A549 (cell line): ENCODE measurements at places on chromosomes 12 and 14.

DNA sequence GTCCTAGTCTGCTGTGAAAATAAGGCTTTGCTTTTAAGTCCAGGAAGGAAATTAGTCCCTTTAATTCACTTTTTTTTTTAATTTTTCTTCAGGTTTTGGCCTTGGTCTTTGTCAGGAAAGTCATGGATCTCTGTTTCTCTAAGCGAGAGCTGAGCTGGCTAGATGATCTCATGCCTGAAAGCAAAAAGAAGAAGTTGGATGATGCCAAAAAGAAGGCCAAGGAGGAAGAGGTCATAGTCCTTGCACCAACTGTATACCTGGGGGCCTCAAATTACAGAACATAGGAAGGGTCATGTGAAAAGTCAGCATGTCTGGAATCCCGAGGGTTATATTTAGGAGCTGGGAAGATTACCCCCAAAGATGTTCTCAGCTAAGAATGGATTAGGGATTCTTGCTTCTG is 72.3 kb downstream of the SLC4A8 start:
- DNase-seq = no peak

DNA sequence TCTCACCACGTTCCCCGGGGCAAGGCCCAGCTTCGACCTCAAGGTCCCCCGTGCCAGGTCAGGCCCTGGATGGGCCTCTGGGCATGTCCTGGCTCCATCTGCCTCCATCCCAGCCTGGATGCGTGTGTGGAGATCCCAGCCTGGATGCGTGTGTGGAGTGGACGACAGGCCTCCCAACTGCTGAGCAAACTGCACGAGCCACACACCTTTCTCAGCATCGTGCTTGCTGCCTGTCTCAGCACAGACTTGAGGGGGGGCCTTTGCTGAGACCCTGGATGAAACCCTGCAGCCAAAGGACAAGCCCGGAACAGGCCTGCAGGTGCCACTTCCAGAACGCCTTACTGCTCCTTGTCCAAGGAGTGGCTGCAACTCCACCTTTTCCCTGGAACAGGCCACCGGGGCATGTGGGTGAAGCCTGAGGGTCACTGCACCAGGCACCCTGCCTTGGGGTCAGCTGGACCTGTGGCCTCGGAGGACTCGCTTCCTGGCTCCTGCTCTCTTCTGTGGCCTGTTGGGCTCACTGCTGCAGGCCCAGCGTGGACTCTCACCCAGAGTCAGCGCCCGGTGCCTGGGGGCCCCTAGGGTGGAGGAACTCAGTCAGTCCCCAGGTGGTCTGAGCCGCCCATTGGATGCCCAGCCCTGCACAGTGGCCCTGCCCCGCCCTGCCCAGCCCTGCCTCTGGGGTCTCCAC is 176.0 kb downstream of the KIF26A start:
- no peak for DNase-seq

DNA sequence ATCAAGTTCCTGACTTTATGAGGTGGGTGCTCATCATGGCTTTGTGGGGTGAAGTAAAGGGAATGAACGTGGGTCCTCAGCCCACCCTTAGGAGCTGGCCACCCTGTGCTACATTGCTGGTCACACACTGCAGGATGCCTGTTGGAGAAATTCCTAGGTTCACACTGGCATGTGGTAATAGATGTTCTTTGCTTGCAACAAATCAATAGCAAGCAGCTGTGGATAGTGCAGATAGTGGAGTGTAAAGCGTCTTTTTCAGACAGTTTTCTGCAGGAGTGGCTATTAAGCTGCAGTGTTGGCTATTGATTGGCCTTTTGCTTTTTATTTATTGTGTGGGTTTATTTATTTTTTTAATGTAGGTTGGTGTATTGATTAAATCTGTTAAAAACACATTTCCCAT is 822.7 kb downstream of the NRXN3 start:
- no peak for DNase-seq

GRCh38 chr12:67472539-67472938 is 176.0 kb upstream of the DYRK2 start:
- DNase-seq = no peak

GRCh38 chr12:48580831-48581230 is 11.0 kb upstream of the LALBA start:
- DNase-seq = no peak

DNA sequence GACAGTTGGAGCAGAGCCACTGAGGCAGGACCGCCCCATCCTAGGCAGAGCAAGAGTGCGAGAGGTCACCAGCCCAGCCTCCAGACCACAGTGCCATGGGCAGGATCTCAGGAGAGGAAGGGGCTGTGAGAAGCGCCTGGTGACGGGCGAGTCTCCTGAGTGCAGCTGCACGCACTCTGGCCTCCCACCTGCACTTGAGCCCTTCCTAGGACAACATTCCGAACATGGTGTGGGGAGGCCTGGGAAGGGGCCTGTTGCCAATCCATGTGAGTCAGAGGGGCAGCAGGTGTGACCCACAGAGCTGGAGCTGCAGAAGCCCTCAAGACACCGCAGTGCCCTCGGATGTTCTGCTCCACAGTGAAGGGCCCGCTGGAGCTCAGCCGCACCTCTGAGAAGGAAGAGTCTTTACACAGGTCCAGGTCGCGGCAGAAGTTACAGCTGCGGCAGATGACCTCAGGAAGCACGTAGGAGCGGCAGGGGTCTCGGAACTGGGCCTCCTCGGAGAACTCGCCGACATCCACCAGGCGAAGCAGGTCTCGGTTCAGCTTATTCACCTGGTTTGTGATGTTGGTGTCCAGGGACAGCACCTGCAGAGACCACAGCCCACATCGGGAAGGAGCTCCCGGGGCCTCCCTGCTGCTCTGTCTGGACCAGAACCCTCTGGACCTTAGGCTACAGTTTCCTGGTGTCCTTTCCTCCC is 7.3 kb downstream of the P2RX2 start:
- no peak for DNase-seq

- DNase-seq = no peak
Measured at GRCh38 chr12:80058586-80058985, 40.8 kb upstream of the OTOGL start.

- DNase-seq = no peak
Measured at GRCh38 chr14:55556929-55557623, 22.9 kb upstream of the KTN1 start.

DNA sequence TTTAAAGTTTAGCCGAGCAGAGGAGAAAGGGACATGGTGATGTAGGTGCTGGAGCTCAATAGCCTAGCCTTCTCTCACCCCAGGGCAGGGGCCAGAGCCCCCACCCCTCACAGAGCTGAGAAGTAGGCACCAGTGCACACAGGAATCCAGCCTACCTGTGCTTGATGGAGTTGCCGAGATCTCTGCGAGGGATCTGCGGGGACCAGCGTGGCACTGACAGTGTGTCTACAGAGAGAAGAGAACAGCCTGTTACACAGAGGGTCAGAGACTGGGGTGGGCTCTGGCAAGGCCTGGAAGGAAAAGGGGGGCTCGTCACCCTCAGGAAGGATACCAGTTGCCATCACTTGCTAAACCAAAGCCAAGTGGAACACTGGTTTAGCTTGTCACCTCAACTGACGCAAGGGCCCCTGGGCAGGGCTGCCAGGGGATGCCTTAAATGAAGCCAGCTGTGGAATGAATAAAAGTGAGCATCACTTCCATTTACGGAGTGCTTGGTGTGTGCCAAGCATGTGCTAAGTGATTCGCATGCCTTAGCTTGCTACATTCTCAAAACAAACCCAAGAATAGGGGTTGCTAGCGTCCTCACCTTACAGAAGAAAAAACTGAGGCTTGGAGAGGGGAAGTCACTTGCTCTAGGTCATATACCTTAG is 220.8 kb upstream of the NOS1 start:
- no peak for DNase-seq

DNA sequence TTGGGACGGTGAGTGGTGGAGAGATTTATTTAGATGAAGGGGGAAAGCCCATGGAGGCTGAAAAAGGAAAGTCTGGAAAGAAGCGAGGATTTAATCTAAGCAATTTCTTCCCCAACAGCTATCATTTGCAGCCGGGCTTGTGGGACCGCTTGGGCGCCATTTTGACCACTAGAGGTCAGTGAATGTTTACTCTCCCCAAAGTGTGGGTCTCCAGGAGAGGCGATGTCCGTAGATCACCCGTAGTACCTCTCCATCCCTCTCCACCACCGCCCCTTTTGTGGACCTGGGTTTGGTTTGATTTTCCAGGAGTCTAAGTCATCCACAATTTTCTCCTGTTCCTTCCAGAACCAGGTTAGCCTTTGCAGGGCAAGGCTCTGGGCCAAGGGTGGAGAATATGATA is 91.2 kb upstream of the PARP11 start:
- peak; percentile 23 for DNase-seq

DNA sequence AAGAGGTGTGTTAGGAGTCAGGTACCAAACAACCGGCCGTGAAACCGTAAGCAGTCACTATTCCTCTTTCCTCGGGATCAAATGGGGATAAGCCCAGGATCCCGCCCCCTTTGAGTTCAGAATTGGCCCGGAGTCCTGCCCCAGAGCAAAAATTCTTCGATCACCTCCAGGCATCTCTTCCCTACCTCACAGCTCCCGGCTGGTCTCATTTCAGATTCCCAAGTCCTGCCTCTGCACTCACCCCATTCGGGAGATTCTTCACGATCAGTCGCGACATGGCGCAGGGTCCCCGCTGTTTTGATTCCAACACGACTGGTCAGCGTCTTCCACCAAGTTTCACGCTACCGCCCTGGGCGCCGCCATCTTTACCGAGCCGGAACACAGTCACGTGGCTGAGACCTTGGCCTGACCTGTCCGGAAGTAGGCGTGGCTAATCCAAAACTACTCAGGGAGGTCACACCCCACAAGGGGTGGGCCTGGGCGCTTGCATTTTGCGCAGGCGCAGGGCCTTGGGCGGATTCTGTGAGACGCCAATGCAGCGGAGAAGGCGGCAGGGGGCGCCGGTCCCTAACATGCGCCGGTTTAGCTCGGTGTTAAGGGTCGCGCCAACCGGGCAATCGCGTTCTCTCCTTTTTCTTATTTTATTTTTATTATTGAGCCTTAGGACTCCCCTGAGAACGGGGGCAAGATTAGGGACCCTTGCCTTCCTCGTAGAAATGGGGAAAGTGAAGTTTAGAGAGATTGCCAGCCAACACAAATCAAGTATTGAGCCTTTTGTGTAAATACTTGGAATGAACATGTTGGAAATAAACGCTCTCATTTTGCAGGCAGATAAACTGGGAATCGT is at the start of gene RBM19:
TSS of gene RBM19 (minus strand) at position 375 of the 847 bp plus-strand sequence. CDS start at position 277, 98 bp downstream.
- DNase-seq = peak; percentile 98

- no peak for DNase-seq
Measured at GRCh38 chr14:96046630-96047029, 7.5 kb downstream of the C14orf132 start.

DNA sequence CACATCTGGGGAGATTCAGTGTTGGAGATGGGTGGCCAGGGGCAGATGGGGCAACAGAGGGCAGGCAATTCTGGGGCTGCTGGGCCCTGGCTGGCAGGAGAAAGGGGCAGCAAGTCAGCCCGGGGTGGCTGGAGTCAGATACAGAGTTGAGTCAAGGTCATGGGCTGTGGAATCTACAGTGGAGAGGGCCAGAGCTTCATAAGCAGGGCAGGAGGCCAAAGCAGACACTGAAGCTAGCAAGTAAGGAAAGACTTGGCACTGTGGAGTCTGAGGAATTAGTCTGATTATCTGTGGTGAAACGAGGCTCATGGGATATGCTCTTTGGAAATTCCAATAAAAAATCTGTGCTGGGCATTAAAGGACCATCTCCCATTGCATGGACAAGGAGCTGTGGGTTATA is 95.5 kb downstream of the TMX1 start:
- DNase-seq = no peak

GRCh38 chr12:69714542-69714941 is 15.4 kb upstream of the BEST3 start:
- DNase-seq = no peak

- no peak for DNase-seq
Measured at GRCh38 chr12:31407562-31407961, 81.6 kb upstream of the SINHCAF start.

GRCh38 chr12:8917751-8918150 is 3.4 kb downstream of the PHC1 start:
- no peak for DNase-seq

DNA sequence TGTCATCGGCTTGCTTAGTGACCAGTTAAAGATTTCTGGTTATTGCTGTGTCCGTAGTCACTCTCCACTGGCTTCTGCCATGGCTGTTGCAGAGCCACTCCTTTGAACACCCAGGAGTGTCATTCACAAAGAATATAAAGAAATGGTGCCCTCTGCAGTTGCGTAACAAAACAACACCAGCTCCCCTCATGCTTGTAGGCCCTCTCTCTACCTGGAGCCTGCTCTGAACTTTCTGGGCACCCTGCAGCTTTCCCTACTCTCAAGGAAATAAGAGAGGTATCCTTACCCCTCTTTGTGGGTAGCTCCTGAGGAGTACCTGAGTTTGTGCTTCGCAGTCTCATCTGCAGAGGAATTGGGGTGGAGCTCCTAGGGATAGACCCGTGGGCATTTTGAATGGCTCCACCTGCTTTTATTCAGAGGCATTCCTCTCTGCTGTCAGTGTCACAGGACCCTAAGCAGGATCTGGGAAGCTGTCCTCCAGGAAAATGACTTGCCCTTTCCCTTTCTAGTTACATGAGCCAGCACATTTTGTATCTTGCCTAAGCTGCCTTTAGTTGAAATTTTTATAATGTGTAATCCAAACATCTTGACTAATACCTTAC is 97.2 kb upstream of the TMEM260 start:
- peak; percentile 17 for DNase-seq

DNA sequence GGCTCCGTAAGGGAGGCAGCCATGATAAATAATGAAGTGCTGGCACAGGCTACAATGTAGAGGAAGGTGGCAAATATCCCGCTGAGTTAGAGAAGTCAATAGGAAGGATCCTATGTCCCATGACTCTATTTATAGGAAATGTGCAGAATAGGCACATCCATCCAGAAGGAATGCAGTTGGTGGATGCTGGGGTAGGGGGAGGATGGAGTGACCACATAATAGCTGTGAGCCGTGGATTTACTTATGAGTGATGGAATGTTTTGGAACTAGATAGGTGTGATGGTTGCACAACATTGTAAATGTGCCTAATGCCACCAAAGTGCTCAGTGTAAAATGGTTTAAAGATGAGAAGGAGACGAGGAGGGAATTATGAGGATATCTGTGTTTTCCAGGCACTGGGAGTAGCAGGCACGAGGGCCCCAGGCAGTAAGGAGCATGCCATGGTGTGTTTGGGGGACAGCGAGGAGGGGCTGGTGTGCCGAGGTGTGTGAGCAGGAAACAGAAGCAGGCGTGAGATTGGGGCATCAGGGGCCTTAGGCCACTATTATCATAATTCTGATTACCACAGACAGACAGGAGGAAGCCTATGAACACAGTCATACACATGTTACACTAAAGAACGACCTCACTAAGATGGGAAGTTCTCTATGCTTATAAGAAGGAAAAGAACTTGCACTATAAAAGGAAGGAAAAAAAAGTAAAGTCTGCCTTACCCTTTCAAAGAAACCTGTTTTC is 837.3 kb upstream of the TMEM132C start:
- DNase-seq = no peak

DNA sequence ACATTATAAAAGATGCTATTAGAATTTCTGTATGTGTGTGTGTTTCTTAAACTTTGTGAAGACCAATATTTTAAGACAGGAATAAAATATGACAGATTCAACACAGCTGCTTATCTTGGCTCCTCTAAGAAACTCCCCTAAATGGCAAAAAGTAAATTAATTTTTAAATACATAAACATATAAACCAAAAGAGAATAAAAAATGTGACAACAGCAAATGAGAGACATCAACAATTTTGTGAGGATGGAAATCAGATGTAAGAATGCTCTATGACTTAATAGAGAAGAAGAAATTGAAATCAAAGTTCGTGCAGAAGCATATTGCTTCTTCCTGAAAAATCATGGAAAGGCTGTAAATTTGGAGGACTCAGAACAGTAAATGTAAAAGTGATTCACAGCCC is 1083.8 kb downstream of the FLRT2 start:
- DNase-seq = no peak
